ENCODE measurements at places on chromosomes 5 and 9. TPM values are rescaled to one million over a fixed set of nuclear protein-coding genes. Genes with fewer than 3 reads are reported as not detected.

Gene REXO4
- 13.5 TPM for total RNA-seq

Gene DND1
- total RNA-seq, result 0.74 TPM

Gene ANKRD31
- total RNA-seq, result 0.49 TPM

Gene RFX3
- total RNA-seq, result 83.3 TPM

Gene TEK
- total RNA-seq, result 6.1 TPM

Gene WNT8A
- under 0.01 TPM for total RNA-seq

Gene SHC3
- total RNA-seq, result 59.0 TPM

Gene ITGA1
- total RNA-seq, result 5.2 TPM

Gene CSF2
- not detected for total RNA-seq

Gene CYSRT1
- total RNA-seq, result 0.25 TPM

Gene WDR38
- 0.25 TPM for total RNA-seq

Gene DUSP1
- 58.5 TPM for total RNA-seq

Gene SEMA6A
- total RNA-seq, result 37.1 TPM

Gene BTNL8
- under 0.01 TPM for total RNA-seq

Gene ADAMTS19
- 2.2 TPM for total RNA-seq

Gene LCNL1
- 0.74 TPM for total RNA-seq

Gene CDX1
- total RNA-seq, result not detected

Gene HTR1A
- total RNA-seq, result 8.4 TPM

Gene FBLL1
- 30.0 TPM for total RNA-seq

Gene PCDHA1
- total RNA-seq, result 6.6 TPM

Gene CYLC2
- not detected for total RNA-seq

Gene PCDHB9
- 6.6 TPM for total RNA-seq

Gene SHOC1
- total RNA-seq, result not detected

Gene ELAVL2
- 196 TPM for total RNA-seq

All from temporal lobe (tissue), 4 donors.